ENCODE measurements at places on chromosomes 13 and 19.
A peak's percentile ranks its signal among the peaks of the same experiment; 100 is the strongest.

GRCh38 chr13:78816592-78816991 lies 157.6 kb upstream of the OBI1 start:
- no peak for DNase-seq

- DNase-seq: peak; percentile 68
These were observed 35.9 kb upstream of the ZSCAN5A start for GRCh38 chr19:56350416-56351045.

- DNase-seq: no peak
These were observed 4.2 kb downstream of the REEP6 start for GRCh38 chr19:1495051-1495798.

GRCh38 chr13:77728265-77729125 lies 31.0 kb downstream of the SLAIN1 start:
- DNase-seq: no peak

- no peak for DNase-seq
These were observed 440.9 kb downstream of the RFC3 start for GRCh38 chr13:34258646-34259386.

- no peak for DNase-seq
These were observed 15.3 kb upstream of the HNRNPUL1 start for GRCh38 chr19:41248895-41249294.

- DNase-seq: no peak
These were observed 1040.6 kb upstream of the SLC10A2 start for GRCh38 chr13:104106705-104107393.

GRCh38 chr13:103140001-103140671 lies 73.9 kb upstream of the SLC10A2 start:
- DNase-seq: no peak

- no peak for DNase-seq
These were observed 108.1 kb downstream of the GADD45B start for GRCh38 chr19:2584002-2584401.

DNA sequence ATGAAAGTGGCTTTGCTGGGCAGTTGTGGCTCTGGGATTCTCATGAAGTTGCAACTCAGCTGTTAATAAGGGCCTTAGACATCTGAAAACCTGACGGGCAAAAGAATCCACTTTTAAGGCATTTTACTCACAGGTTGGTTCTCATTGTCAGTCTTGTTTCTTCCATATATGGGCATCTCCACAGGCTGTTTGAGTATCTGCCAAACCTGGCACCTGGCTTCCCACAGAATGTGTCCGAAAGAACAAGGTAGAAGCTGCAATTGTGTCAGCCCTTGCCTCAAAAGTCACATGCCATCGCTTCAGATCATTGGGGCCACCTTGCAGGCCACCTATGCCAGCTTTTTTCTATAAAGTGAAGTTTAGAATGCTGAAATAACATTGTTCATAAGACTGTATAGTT lies 102.4 kb downstream of the KCTD12 start:
- DNase-seq: no peak

GRCh38 chr19:34135054-34135800 lies 37.1 kb upstream of the LSM14A start:
- no peak for DNase-seq

DNA sequence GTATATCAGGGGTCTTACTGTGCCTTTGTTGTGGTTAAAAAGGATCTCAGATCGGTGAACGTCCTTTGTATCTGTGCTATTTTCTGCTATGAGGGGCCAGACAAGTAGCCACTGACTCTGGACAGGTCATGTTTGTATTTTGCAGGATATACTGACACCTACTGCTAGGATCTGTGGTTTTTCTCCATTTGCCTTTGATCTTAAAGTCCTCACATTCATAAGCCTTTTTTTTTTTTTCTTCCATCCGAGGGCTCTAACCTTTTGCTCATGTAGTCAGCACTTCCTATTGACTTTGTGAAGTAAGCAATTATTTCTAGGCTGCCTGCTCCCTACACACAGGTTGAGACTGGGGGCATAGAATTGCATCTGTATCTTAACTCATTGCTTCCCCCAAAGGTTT lies 106.2 kb downstream of the SLITRK5 start:
- no peak for DNase-seq

DNA sequence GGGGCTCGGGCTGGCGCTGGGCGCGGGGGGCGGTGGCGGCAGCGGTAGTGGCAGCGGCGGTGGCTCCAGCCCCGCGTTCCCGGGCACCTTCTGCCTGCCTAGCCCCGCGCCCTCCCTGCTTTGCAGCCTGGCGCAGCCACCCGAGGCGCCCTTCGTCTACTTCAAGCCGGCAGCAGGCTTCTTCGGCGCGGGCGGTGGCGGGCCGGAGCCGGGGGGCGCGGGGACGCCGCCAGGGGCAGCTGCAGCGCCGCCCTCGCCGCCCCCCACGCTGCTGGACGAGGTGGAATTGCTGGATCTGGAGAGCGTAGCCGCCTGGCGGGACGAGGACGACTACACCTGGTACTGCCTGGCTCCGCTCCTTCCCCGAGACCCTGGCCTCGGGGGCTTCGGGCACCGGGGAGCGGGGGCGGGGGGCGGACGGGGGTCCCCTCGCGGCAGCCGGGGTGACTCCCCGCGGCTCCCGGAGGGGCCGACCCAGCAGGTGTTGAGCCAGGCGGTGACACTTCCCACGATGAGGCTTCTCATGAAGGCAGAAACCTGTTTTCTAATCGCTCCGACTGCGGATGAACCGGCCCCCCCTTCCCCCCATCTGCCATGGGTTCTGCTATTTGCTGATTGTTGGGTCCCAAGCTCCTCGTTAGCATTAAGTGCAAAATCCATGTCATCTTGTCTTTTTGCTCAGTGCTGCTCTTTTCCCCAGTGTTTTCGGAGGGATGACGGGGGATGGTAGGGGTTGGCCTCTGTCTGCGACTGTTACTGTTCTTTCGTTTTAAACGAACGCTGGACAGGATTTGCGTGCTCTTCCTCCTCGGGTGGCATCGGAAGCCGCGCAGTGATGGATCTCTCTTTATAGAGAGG lies 943 bp downstream of the SLAIN1 start:
- peak; percentile 79 for DNase-seq

- DNase-seq: no peak
These were observed 53.3 kb downstream of the STK24 start for GRCh38 chr13:98523455-98524102.

- no peak for DNase-seq
These were observed 45.1 kb downstream of the ADGRE3 start for GRCh38 chr19:14629557-14629956.

DNA sequence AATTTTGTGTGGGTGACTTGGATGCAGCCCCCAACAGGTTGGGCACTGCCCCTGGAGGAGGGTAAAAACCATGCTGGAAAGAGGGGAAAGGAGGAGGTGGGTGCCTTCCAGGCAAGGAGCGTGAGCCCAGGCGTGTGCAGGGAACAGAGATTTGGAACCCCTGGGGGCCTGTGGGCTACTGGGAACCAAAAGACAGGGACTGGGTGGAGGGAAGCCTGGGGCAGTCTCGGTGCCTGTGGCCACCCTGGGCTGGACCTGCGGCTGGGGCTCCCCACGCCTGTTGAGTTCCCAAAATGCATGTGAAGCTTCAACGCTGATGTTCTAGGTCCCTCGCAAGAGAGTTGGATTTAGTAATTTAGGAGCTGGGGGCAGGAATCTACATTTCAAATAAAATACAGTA lies 24.8 kb downstream of the GGACT start:
- no peak for DNase-seq

DNA sequence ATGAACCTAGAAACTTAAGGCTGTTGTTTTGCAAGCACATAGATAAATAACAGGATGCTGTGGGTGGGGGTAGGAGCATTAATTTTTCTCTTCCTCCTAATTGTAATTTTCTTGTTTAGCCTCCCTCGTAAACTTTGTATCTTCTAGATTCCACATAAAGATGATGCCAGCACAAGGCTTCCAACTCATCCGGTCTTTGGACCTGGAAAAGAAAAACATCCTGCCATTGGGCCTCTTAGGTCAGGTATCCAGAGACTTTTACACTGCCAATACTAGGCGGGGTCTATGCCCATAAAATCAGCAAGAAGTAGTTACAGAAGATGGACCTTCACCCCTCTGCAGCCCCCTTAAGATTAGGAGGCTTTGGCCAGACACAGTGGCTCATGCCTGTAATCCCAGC lies 35.4 kb upstream of the KPNA3 start:
- DNase-seq: no peak

GRCh38 chr19:29318581-29318980 lies 105.6 kb upstream of the UQCRFS1 start:
- DNase-seq: no peak

DNA sequence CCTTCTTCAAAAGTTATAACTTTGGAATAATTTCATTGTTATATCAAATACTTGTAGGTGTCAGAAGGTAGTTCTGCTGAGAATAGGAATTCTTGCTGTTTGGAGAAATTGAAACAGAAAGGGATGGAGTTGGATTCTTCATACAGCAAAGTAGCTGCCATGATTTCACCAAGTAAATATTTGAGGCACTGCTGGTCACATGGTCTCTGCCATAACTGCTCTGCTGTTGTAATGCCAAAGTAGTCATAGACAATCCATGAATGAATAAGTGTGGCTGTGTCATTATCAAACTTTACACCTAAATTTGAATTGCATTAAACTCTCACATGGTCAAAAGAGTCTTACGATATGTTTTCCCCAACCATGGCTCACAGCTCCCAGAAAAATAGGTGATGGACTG lies 308.6 kb downstream of the GPC6 start:
- DNase-seq: no peak

GRCh38 chr13:74597526-74597925 lies 463.3 kb upstream of the KLF12 start:
- DNase-seq: no peak

- DNase-seq: no peak
These were observed 583.7 kb downstream of the GPC6 start for GRCh38 chr13:93810264-93810663.

DNA sequence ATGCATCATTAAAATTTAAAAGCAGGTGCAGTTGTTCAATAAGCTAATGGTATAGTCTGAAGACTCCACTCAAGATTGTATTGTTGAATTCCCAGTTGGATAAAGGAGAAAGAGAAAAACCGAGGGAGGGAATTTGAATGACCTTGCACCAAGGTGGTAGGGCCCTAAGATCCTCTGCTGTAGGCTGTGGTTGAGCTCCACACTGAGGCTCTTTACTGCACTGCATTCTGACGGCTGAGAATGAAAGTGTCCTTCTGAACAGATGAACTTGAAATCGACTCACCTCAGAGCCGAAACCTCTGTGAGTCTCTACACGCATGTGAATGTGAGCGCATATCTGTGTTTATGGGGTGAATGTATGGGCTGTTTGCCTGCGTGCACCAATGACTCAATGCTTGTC lies 388.9 kb upstream of the DACH1 start:
- no peak for DNase-seq

All from activated effector memory CD4-positive, alpha-beta T cell treated with anti-CD3 and anti-CD28 coated beads, Interleukin-2, amount 50 U/mL, for 16 hours (primary cell).